ENCODE measurements at places on chromosomes 3 and 15. TPM values are rescaled to one million over a fixed set of nuclear protein-coding genes. Genes with fewer than 3 reads are reported as not detected.

GRCh38 chr3:150180334-150180733, 209.6 kb upstream of the PFN2 start:
- H3K27ac ChIP-seq = no peak overlapping the region
- no peak for DNase-seq
- no peaks in the 10 kb centered on the region for H3K4me1 ChIP-seq
- peaks cover 11% of the 10 kb centered on the region for H3K27me3 ChIP-seq

GRCh38 chr3:4174791-4175190, 128.4 kb upstream of the SETMAR start:
- no peaks in the 10 kb centered on the region for H3K4me1 ChIP-seq
- peaks cover 5% of the 10 kb centered on the region for H3K36me3 ChIP-seq
- H3K27me3 ChIP-seq = no peaks in the 10 kb centered on the region
- DNase-seq = no peak

DNA sequence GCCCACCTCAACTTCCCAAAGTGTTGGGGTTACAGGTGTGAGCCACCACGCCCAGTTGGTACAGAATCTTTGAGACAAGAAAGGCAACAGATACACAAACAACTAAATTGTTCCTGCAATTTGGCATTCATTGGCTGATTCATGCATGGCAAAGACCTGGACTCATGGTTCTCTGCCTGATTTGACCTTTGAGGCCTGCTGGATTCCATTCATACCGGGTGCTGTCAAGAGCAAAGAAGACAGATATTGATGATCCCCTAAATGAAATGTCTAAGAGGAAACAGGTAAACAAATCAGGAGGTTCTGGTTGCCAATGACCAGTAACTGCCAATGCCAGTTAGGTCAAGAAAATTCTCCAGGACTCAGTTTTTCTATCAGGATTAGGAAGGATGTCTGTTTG, 43.9 kb upstream of the RAD18 start:
- H3K36me3 ChIP-seq = no peaks in the 10 kb centered on the region
- no peak overlapping the region for H3K4me3 ChIP-seq
- no peak for DNase-seq
- H3K27me3 ChIP-seq = no peaks in the 10 kb centered on the region
- no peak overlapping the region for H3K27ac ChIP-seq
- H3K4me1 ChIP-seq = peaks cover 1% of the 10 kb centered on the region

DNA sequence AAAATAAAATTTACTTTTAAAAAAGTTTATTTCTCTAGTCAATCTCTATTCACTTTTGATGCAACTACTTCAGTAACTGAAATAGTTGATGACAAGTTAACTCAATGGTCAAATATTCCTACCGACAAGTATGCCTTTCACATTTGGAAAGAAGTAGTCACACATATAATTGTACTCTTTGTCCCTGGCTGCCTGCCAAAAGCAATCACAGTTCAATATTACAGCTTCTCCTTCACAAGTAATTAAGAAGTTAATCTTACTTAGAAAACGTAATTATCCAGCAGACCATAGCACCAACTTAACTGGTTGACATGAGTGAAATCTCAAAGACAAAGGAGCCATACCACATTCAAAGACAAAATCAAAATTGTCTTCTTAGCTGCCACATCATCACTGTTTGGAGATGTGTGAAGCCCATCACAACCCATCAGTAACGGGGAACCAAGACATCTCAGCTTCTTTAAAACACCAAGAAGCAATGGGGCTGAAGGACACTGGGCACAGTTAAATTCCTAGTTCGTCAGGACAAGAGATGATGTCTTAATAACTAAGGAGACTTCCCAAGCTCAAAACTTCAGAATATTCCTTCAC, 86.1 kb downstream of the PLCH1 start:
- DNase-seq = no peak
- H3K36me3 ChIP-seq = no peaks in the 10 kb centered on the region
- H3K4me3 ChIP-seq = no peak overlapping the region
- no peaks in the 10 kb centered on the region for H3K4me1 ChIP-seq

GRCh38 chr3:52218937-52219650, 6.4 kb downstream of the TLR9 start:
- H3K27ac ChIP-seq = peak overlapping the region; percentile 70
- no peaks in the 10 kb centered on the region for H3K27me3 ChIP-seq
- peaks cover 21% of the 10 kb centered on the region for H3K36me3 ChIP-seq
- DNase-seq = no peak

- H3K27me3 ChIP-seq = no peaks in the 10 kb centered on the region
- H3K4me3 ChIP-seq = no peak overlapping the region
- H3K27ac ChIP-seq = peak overlapping the region; percentile 38
- DNase-seq = no peak
- no peaks in the 10 kb centered on the region for H3K36me3 ChIP-seq
Observed at GRCh38 chr3:24047513-24047912, 102.4 kb downstream of the NR1D2 start.

DNA sequence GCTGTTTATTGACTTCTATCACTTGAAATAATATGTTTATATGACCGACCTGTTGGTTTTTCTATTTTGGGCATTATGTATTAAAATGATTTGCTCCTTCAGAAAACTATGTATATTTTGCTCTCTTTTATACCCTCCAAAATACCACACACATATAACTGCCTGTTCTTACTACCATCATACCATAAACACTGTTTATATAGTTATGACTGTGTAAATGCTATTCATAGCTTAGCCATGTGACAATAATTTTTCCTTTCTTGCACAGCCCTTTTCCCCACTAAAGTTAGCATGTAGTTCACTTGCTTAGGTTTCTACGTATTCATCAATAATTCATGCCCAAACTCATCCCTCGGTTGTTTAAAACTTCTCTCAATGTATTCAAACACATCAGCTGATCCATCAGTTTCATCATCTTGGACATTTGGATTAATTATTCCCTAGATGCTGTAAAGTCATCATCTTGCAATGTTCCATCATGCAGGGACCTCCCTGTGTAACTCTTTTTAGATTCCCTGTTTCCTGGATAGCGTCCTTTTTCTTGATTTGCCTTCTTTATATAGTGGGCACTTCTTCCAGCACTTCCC, 8.2 kb upstream of the RYK start:
- H3K27me3 ChIP-seq = peaks cover 54% of the 10 kb centered on the region
- no peaks in the 10 kb centered on the region for H3K36me3 ChIP-seq
- no peak overlapping the region for H3K4me3 ChIP-seq
- no peak for DNase-seq
- H3K27ac ChIP-seq = peak overlapping the region; percentile 1

DNA sequence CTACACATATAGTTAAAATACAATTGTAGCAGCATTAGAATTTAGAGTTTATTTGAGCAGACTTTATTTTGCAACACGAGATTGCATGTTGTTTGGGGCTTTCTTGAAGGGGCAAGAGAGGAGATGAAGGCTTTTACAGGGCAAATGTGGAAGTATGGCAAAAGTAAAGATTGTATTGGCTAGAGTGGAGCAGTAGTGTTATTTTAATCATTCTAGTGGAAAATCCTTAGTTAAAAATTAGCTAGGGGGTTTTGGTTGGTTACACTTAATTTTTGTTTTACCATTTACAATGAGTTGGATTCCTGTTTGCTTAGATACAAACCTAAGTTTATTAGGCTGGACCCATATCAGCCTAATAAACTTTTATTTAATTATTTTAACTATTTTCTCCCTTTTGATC, 4.6 kb downstream of the OR5H15 start:
- no peak for DNase-seq
- H3K27ac ChIP-seq = no peak overlapping the region
- no peaks in the 10 kb centered on the region for H3K4me1 ChIP-seq

DNA sequence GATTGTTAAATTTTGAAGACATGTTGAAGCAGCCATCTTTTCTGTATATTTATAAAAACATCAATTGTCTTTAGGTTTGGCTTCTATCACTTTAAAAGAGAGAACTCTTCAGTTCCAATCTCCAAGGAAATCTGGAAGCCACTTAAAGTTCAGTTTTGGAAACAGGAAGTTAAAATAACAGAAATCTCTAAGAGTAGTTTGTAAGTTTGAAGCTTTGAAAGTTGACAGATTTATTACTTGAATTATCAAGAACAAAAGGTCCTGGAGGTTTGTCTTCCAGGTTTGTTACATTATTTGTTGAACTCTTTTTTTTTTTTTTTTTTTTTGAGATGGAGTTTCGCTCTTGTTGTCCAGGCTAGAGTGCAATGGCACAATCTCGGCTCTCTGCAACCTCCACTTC, 30.0 kb downstream of the RNF111 start:
- DNase-seq = no peak
- H3K27me3 ChIP-seq = no peaks in the 10 kb centered on the region
- no peak overlapping the region for H3K27ac ChIP-seq
- H3K36me3 ChIP-seq = peaks cover 16% of the 10 kb centered on the region
- H3K4me3 ChIP-seq = no peak overlapping the region

- DNase-seq = no peak
- no peaks in the 10 kb centered on the region for H3K36me3 ChIP-seq
- H3K4me3 ChIP-seq = no peak overlapping the region
Observed at GRCh38 chr15:73009066-73010056, 42.9 kb upstream of the NEO1 start.

The PLA2G4F gene
- total RNA-seq = not detected

Data from activated naive CD8-positive, alpha-beta T cell treated with anti-CD3 and anti-CD28 coated beads for 36 hours (primary cell).